ENCODE measurements at places on chromosomes 7 and 10.
A peak's percentile ranks its signal among the peaks of the same experiment; 100 is the strongest.

DNA sequence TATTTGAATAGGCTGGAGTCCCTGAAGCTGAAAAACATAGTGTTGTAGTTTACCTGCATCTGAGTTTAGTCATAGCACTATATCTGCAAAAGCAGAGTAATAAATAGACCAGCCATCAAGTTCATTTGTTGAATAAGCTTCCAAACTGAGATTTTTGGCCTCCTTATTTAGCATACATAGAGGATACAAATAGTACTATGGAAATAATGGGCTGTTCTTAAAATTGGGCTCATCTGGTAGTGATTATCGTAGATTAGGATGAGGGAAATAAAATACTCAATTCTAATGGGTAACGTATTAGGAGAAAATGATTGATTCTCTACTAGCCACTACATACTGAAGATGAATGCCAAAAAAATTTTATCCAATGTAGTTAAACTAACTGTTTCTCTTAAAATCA, 41.4 kb upstream of the TMEM196 start:
- no peak for DNase-seq

DNA sequence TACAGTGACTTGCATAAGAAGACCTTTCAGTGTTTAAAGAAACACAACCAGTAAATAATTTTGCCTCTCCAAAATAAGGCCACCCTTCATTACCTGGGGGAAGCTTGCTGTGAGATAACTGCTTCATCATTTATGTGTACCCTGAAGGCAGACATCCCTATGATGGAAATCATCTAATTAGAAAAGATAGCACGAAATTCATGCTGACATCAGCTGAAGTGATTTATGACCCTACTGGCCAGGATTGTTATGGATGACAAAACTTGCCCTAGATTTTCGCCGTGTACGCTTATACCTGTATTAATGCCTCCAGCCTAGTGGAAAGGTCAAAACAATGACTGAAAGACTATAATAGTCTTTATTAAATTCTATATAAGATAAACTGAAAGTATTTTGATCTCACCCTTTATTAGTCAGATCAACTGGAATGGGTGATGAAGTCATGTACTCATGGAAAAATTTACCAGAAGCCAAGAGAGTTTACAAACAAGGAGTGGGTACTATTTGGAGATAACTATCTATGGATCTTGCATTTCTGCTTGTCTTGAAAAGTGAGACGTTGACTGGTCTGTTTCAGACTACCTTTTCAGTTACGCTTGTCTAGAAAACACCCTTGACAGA, 114.2 kb downstream of the PPP1R3A start:
- no peak for DNase-seq

GRCh38 chr7:148211740-148212151, 378.8 kb upstream of the C7orf33 start:
- DNase-seq: no peak

- no peak for DNase-seq
These were observed 400.4 kb upstream of the PODXL start for GRCh38 chr7:131956864-131957263.

- DNase-seq: no peak
These were observed 45.5 kb upstream of the TARP start for GRCh38 chr7:38318803-38319416.

DNA sequence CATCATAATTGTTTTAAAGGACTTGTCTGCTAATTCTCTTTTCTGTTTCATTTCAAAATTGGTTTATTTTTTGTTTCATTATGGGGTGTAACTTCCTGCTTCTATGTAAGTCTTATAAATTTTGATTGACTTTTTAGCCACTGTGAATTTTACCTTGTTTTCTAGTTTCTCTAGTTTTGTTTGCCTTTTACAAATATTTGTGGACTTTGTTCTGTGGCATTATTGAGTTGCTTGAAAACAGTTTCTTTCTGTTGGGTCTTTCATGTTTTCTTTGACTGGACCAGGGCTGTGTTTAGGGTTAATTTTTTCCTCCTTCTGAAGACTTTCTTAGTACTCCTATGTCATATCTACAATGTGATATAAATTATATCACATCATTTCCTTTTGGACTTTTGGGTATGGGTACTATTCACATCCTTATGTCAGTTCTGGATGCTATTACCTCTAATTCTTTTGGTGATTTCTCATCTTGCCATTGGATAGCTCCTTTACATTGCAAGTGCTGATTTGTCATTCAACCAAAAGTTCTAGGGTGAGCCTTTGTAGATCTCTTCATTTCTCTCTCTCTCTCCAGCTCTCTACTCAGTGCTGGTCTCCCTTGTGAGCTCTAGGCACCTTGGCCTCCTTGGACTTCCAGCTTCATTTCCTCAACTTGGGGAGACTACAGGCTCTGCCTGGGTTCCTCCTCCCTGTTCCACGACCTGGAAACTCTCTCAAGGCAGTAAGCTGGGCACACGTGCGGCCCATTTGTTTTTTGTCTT, 36.9 kb downstream of the MLLT10 start:
- DNase-seq: no peak

- no peak for DNase-seq
These were observed 9.7 kb downstream of the GBX1 start for GRCh38 chr7:151157645-151158329.

DNA sequence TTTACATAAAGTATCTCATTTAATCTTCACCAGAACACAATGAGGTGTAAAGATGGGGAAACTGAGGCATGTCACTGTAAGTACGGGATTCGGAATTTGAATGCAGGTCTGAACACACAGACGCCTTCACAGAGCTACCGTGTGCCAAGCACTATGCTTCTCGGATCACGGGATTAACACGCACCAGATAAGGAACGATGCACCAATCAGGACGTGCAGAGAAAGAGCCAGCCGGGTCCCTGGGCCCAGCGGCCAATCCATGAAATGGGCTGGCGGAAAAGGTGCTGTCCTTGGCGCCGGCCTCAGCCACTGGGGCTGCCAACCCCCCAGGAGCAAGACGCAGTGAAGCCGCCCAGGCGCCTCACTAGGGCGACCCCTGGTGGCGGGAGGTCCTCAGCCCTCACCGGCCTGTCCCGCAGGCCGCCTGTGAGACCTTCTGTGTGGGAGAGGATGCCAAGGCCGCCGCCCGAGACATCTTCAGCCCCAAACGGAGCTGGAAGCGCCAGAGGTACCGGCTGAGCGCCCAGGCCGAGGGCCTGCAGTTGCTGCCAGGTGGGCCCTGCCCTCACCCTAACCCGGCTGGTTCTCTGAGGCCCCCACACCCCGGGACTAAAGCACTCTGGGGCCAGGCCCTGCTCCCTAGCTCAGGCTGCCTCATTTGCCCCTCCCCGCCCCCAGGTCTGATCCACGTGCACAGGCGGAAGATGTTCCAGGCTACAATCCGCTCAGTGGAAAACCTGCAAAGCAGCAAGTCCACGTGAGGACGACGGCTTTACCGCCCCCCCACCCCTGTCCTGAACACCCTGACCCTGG, 15.6 kb downstream of the ATG9B start:
- peak; percentile 69 for DNase-seq

DNA sequence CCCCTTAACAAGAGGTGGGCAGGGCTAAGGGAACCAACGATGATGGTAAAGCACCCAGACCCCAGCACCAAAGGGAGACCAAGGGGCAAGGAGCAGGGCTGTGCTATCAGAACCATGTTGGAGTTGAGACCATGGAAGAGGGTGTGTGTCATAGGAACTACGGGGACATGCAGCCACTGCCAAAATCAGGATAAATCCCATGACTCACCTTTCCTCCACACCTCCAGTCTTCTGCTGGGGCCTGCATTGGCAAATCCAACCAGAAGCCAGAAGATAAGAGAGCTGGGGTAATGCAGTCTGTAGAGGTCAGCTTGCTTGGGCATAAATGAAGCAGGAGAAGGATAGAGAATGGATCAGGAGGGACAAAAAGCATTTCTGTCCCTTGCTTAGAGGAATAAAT, 42.7 kb upstream of the SMARCD3 start:
- DNase-seq: no peak

All from naive B cell (primary cell).